ENCODE measurements at places on chromosomes 3 and 15. TPM values are rescaled to one million over a fixed set of nuclear protein-coding genes. Genes with fewer than 3 reads are reported as not detected.

RYK gene
- total RNA-seq, result 55.2 TPM

CCNB2 gene
- total RNA-seq, result 88.7 TPM

DNA sequence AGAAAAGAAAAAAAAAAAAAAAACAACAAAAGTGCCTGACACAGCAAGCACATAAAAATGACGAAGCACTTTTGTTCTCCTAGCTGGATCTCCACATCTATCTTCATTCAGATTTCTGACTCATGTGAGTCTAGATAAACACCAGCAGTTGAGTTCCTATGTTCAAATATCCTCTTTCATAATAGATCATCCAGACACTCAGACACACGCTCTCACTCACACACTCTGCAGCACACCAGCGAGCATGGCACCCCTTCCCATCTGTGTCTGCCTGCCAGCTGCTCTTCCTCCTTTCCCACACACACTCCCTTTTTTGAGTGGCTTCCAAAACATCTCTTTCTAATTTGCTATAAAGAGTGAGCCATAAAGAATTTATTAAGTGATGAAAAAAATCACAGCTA, 19.8 kb upstream of the CELF6 start:
- no peak for DNase-seq

SERPINI2 gene
- total RNA-seq, result 0.27 TPM

APOD gene
- total RNA-seq, result 0.76 TPM

DNA sequence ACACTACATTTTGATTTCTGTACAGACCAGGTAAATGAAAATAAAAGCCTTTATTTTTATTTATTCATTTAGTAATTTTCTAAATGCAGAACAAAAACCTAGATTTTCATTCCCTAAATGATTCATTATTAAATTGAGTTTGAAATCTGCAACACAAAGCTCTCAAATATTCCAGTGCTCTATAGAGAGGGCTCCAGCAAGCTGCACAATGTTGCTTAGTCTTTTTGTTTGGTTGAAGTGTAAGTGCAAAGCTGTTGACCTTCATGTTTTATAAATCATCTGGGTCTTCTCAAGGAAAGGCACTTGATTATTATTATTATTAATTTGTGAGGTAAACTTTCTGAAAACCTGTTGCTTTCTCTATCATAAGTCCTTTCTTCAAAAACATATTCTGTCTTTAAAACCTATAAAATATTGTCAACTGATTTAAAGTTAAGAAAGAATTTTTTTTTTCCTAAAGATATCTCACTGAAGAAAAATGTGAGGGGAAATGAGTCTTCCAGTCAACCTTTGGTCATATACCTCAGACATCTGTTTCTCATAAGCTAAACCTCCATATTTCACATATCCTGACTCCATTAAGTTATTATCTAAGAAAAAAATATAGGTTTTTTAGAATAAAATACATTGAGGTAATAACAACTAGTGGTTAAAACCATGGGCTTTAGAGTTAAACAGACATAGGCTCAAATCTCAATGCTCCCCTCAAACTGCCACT, 100.7 kb downstream of the ZIC4 start:
- DNase-seq, result no peak

DNA sequence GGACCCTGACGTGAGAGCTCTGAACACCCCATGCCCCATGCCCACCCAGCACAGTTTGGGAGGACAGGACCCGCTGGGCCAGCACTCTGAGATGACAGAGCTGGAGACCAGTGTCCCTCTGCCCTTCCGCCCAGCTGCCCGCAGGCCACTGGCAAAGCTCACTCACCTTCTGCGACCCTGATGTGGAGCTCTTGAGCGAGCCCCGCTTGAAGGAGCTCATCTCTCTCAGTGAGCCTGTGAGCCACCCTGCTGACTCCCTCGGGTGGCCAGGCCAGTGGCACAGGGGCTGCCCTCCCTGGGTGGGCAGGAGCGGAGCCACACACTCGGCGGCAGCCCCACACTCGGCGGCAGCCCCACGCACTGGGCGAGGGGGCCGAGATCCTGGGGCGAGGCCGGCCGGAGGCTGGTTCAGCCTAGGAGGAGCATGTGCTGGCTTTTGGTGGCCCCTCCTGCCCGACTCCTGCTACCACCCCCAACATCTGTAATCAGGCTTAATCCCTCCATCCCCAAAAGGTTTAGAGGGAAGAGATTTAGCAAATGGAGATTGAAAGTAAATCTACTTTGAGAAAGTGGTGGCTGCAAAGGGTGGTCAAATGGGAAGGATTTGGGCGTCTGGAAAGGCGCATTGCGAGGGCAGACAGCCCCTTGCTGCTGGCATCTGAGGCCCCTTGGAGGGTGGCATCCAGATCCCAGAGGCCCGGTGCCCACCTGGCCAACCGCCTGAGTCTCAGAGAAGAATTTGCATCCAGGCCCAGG, 59.4 kb upstream of the TRPM1 start:
- DNase-seq, result no peak

ANO10 gene
- total RNA-seq, result 13.3 TPM

CCPG1 gene
- 8.5 TPM for total RNA-seq

DNA sequence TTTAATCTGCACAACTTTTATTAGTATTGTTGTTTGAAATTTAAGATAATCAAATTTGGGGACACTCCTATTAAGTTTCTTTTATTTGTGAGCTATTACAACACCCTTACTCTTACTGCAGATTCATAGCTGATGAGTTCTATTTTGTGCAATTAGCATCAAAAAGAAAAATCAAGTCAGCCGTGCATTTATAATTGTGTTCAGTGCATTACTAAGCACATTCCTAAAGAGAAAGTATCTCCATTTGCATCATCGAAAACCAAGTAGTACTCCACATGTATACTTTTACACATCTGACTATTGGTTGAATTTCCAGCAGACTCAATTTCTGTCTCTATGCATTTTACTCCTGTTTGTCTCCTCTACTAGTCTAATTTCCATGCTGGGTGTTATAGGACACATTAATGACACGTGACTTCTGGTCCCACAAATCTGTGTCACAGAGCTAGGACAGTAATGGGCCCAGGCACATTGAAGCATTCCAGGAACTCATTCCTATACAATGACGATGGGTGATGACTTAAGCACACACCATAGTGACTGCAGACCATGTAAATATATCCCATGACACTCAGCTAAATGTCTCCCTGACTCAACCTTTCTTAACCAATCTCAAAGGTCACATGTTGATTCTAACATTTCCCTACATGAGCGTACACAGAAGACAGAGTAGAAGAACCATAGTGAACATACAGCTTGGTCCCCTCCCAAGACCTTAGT, 477.5 kb downstream of the LPP start:
- DNase-seq, result no peak

DNA sequence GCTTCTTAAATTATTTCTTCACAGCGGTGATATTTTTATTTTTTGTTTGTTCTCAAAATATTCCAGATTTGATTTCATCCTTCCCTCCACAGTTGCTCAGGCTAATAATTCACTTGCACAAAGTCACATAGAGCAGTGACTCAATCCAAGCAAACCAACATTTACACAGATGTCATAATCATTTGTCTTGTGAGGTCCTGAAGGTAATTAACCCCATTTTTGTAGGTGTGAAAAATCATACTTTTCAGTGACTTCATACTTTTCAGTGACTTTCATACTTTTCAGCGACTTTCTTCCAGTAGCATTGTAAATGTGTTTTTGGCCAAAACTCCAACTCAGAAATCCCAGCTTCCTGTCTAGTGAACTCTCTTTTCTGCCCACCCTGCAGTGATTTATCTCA, 32.1 kb downstream of the CD200 start:
- DNase-seq, result no peak

SV2B gene
- not detected for total RNA-seq

CHDH gene
- 10.8 TPM for total RNA-seq

DNA sequence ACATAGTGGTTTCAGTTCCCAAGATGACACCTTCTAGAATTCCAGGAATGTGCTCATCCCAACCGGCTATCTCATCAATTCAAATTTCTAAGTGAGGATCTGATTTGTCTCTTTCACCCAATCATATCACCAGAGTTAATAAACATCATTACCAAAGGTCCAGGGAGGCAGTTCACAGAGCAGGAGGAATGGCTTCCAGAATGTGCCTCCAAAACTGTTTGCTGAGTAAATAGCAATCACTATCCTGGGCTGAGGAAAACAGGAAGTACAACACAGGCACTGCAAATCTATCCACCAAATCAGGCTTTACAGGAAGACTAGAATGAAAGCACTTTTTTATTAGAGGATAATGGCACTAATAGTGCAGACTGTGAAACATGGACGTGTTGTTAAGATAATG, 61.5 kb downstream of the OSBPL10 start:
- no peak for DNase-seq

DNA sequence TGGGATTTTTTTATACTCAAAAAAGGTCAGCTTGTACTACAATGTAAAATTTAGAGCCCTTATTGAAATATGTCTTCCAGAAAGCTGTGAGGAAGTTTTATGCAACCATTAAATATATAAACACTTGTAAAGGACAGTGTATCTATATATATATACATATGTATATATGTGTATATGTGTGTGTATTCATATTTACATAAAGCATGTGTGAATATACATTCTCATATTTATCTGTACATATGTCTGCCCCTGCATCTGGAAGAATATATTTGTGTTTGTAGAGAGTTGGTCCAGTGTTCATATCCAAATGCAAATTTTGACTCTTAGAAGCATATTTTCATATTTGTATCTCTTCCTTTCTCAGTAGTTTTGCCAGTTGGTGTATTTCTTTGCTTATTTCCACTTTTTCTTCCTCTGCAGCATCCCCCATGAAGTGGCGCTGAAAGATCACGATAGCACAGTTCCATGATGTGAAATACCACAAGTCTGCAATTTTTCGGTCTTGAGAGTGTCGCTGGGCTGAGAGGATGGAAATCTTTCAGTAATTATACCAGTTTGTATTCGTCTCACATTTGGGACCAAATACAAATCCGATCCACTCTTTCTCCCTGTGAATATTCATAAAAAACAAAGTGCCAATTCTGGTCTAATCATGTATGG, 311.7 kb upstream of the DPH6 start:
- DNase-seq, result no peak

DNA sequence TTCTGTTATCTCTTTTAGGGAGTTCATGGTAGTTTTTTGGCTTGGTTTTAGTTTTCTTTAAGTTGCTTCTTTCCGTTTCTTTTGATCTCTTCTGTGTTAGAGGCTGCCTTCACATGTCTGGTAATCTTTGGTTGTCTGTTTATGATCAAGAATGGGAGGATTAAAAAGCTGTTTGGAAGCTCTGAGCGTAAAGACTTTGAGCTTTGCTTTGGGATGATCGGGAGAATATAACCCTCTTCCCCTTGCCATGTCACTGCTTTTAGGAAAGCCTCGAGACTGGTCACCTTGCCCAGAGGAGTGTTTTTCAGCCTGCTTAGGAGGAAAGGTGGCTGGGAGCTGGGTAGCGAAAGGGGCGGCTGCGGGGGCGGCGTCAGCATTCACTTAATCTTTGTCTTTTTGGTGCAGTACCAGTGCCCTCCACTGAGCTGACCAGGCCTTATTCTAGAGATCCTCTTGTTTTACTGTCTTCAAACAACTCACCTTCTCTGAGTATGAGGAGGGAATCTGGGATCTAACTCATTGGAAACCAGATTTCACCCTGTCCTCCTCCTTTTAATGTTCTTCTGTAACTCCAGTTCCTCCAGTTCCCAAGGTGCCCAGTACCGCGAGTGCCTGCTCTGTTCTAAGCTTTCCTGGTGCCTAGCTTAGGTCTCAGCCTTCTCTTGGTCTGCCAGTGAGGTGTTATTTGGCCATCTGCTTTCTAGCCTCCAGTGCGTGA, 15.5 kb downstream of the TATDN2 start:
- DNase-seq, result peak; percentile 22

DNA sequence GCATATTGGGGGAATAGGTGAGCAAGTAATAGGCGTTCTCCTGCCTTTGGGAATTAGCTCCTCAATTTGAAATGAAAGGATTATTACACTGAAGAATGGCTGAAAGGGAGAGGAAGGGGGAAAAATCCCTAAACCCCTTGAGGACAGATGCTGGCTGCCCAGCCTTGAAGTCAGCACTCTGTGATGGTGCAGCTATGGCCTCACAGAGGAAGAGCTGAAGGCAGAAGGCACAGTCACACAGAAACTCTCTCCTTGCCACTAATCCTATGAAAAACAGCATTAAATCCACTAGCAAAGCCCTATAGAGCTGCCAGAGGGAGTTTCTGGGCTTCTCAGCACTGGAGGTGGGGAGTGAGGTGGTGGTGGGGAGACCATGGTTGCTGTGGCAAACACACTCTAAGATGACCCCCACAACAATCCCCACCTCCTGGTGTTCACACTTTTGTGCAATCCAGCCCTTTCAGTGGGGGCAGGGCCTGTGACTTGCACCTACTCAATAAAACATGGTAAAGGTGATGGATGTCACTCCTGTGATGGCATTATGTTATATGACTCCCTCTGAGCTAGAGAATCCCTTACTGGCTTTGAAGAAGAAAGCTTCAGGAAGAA, 101.2 kb downstream of the RFTN1 start:
- no peak for DNase-seq

GRCh38 chr3:184455991-184456390, 76.1 kb downstream of the CHRD start:
- DNase-seq, result no peak

- DNase-seq, result no peak
These were observed 322.0 kb downstream of the NLGN1 start for GRCh38 chr3:173719585-173719984.

GRCh38 chr15:34243226-34243625, 18.4 kb downstream of the EMC4 start:
- DNase-seq, result no peak

DNA sequence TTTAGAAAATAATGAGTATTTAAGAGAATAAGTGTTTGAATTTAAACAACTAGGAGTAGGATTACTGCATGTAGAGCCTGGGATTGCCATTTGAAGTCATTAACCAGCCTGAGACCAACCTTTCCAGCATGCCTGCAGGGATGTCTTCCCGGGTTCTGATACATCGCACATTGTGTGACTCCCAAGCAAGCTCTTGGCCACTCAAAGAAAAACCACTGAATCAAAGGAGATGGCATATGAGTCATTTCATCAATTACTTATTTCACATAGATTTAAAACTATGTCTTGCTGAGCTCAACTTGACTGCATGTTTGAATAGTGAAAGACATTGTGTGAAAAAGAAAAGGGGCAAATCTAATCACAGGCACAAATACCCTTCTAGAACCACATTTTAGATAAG, 15.0 kb upstream of the THBS1 start:
- DNase-seq, result no peak

ALDH1L1 gene
- total RNA-seq, result 0.81 TPM

- no peak for DNase-seq
These were observed 47.2 kb downstream of the SLC12A8 start for GRCh38 chr3:125165189-125165947.

- no peak for DNase-seq
These were observed 42.9 kb upstream of the ZNF710 start for GRCh38 chr15:89958107-89958805.

- no peak for DNase-seq
These were observed 1257.1 kb downstream of the NSUN3 start for GRCh38 chr3:95319921-95320494.

DNA sequence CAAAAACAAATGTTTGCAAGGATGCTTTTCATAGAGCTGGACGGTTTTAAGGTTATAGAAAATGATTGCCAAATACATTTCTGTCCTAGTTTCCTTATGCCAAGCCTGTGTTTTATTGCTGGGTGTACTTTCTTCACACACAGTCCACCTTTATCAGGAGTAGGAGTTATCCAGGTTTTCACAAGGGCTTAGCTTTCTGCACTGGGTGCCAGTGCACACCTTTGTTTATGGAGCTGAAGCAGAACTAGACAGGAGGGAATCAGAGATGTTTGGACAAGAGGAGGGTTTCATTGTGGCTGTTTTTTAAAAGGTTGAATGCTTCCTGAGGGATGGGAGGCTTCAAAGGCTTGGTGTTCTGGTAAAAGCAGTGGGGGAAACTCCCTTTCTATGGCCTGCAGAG, 29.5 kb upstream of the FAM3D start:
- DNase-seq, result no peak

MITF gene
- total RNA-seq, result 1.9 TPM

MED12L gene
- 6.4 TPM for total RNA-seq

- no peak for DNase-seq
These were observed 31.6 kb downstream of the LRIG1 start for GRCh38 chr3:66469220-66469640.
